ENCODE measurements at places on chromosomes 5 and 9.
A peak's percentile ranks its signal among the peaks of the same experiment; 100 is the strongest.

DNA sequence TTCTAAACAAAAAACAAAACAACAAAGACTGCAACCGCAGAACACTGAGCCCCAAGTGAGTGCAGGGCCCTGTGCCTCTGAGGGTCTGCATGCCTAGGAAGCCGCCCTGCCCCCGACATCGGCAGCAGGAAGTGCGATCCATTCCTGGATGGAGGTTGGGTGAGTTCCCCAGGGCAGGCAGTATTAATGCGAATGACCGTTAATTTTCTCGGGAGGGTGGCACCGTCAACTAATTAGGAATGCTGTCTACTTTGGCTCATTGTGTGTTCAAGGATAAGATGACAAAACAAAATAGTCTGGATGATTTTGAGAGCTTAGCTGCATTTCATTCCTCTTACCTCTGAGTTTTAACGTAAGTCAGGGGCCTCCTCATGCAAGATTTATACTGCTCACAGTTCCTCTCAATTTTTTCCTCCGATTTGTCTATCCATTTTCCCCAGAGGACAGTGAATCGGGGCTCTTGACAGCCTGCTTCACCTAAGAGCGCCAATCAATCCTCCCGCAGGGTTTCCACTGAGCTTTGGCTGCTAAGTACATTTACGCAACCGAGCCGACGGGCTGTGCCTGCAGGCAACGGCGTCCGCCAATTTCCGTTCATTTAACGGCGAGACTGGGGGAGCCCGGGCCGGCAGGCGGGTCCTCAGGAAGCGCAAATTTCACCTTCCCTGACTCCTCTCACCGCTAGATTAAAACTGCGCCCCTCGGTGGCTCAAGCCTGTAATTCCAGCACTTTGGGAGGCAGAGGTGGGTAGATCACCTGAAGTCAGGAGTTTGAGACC is 2.9 kb upstream of the NXNL2 start:
- no peak for DNase-seq

DNA sequence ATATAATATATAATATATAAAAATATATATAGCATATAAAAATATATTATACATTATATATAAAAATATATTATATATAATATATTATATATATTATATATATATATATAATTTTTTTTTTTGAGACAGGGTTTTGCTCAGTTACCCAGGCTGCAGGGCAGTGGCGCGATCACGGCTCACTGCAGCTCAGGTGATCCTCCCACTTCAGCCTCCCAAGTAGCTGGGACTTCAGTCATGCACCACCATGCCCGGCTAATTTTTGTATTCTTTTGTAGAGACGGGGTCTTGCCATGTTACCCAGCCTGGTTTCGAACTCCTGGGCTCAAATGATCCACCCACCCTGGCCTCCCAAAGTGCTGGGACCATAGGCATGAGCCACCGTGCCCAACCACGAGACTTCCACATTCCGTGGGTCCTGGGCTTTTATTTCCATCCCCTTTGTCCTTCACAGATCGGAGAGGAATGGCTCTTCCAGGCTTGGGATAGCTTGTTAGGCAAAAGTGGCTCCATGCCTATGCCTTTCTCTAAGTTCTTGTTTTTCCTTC is 62.0 kb upstream of the IER5L start:
- DNase-seq, result no peak

- no peak for DNase-seq
Measured at GRCh38 chr5:128014578-128014977, 69.0 kb upstream of the SLC12A2 start.

DNA sequence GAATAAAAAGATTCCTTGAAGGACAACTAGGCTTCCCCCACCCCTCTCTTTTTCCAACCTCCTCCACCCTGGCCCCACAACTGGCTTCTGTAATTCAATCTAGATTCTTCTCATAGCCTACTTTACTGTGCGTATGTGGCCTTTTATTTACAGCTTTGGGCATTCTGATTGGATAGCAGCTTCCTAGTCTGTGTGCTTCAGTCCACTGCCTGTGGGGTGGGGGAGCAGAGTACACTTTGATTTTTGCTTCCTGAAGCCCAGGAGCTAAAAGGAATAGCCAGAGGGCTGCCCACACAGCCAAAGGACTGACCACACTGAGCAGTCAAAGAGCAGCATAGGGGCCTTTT is 30.4 kb downstream of the RUSC2 start:
- DNase-seq, result no peak

- no peak for DNase-seq
Measured at GRCh38 chr5:38752622-38753021, 93.2 kb upstream of the OSMR start.

DNA sequence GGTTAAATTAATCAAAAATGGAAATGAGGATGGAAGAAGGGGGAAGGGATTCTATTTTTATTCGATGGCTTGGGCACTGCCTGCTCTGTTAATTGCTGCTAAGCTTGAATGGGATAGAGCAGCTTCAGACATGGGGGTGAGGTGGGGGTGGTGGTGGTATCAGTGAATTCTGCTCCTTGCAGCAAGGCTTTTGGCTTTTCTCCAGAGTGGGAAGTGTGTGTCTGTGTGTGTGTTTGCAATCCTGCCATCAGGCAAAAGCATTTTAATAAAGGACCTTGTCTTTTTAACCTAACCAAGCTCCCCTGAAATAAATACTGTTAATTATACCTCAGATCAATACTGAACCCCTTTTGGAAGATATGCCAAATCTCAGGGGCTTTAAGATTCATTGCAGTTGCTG is 110.9 kb upstream of the GPR151 start:
- DNase-seq, result no peak

GRCh38 chr9:31065691-31066090 is 1318.8 kb upstream of the ACO1 start:
- DNase-seq, result no peak

- no peak for DNase-seq
Measured at GRCh38 chr9:4849369-4849768, 56.6 kb downstream of the RCL1 start.

DNA sequence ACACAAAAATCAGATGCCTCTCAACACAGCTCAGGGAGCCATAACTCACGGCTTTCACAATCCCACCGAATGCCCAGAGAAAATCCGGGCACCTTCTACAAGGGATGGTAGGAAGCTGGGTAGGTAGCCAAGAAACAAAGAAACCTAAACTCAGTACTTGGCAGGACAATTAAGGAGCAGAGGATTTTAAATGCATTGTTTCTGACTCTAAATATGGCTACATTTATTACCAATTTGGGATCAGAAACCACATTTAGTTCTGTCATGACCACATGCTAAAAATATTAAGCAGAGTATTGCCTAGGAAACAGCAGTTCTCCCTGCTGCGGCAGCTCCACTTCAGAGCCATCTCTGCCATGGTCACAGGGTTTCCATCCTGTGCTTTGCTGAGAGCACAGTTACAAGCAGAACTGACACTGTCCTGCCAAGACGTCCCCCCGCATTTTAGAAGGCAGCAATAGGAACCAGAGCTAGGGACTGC is 57.5 kb downstream of the SIL1 start:
- no peak for DNase-seq

DNA sequence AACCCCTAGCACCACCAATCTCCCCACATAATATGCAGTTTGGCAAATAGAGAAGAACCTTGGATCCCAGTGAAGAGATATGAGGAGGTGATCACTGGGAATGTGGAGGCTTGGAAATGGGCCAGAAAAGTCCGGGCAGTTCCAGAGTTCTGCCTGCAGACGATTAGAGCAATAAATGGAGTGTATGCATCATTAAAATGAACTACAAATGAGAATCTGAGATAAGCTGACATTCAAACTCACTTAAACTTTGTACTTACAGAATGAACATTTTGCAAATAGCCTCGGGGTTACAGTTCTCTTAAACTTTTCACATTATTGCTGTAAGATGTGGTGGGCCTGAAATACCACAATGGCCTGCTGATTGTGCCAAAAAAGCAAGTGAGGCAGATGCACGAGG is 23.0 kb upstream of the LHFPL2 start:
- DNase-seq, result no peak

DNA sequence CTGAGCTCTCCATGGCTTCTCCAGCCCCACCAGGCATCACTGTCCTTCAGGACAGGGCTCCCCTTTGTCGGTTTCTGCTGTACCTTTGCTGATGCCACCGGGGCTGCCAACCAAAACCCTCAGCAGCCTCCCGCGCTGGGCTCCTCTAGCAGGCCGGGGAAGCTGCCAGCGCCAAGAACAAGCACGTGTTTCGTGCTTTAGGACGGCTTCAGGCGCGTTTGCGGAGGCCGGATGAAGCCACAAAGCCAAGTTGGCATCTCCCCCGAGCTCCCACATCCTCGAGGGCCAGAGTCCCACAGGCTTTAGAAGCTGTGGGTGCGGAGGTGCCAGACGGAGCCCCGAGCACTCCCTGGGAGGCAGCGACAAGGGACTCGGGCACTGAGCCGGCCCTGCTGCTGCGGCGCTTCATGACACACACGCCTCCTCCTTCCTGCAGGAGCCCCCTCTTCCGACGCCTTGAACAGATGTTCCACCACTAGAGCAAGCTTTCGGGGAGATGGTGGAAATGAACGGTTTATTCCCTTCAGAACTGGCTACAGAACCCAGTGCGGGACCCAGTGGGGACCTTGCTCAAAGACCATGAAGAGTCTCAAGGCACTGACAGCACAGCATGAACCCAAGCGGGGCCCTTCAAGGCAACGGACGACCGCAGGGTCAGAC is 36.7 kb downstream of the SARDH start:
- DNase-seq, result no peak

DNA sequence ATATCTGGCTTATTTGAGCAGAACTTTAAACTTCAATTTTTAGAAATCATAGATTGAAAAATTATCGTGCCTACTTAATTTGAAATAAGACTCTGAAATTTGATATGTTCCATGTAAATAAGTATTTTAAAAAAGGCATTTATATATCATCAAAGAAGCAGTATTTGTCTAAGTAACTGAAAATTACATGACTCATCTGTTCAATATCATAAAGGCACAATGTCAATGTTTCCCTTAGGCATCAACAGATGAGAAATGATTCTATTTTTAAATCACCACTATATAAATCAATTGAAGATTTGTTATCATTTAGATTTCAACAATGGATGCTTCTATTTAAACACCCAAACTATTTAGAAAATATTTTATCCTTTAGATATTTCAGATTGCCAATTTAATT is 142.9 kb upstream of the POU5F2 start:
- no peak for DNase-seq

- peak; percentile 89 for DNase-seq
Measured at GRCh38 chr5:135157421-135158313, 123.6 kb upstream of the PITX1 start.

GRCh38 chr9:95025213-95026147 is 292.0 kb downstream of the FANCC start:
- no peak for DNase-seq

DNA sequence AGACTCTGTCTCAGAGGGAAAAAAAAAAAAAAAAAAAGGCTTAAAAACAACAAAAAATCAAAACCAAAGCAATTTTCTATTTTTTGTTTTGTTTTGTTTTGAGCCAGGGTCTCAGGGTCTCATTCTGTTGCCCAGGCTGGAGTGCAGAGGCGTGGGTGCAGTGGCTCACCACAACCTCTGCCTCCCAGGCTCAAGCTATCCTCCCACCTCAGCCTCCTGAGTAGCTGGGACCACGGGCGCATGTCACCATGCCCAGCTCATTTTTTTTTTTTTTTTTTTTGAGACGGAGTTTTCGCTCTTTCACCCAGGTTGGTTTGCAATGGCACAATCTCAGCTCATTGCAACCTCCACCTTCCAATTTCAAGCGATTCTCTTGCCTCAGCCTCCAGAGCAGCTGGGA is 5.7 kb downstream of the STK10 start:
- no peak for DNase-seq

GRCh38 chr9:95721061-95721531 is 154.4 kb upstream of the ERCC6L2 start:
- no peak for DNase-seq

- no peak for DNase-seq
Measured at GRCh38 chr5:61734966-61735365, 402.9 kb downstream of the ZSWIM6 start.

GRCh38 chr5:111553868-111554267 is 41.5 kb upstream of the STARD4 start:
- no peak for DNase-seq

DNA sequence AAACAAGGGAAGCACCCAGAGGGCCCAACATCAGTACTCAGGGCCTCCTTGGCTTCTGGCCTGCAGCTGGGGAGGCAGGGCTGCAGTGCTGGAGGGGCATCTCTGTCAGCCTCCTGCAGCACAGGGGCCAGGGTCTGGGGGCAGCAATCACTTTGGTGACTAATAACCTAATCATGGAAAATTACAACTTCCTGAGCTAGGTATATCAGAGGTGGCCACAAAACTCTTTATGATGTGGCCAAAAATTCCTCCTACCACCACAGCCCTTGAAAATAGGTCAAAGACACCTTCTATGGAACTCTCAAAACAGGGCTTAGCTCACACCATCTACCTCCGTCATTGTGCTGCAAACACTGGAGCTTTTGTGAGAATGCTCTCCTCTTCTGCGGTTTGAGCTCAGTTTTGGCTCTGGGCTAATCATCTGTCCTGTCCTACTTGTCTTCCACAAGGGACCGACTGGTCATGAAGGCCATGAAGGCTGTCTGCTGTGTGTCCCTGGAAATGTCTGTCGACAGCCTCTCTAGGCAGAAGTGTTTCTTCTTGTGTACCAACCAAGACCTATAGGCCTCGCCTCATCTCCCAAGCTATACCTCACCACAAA is 28.6 kb downstream of the CSF2 start:
- DNase-seq, result no peak

GRCh38 chr9:89984214-89984613 is 379.4 kb downstream of the GADD45G start:
- DNase-seq, result no peak

GRCh38 chr9:115099901-115100300 is 18.1 kb downstream of the TNC start:
- no peak for DNase-seq

DNA sequence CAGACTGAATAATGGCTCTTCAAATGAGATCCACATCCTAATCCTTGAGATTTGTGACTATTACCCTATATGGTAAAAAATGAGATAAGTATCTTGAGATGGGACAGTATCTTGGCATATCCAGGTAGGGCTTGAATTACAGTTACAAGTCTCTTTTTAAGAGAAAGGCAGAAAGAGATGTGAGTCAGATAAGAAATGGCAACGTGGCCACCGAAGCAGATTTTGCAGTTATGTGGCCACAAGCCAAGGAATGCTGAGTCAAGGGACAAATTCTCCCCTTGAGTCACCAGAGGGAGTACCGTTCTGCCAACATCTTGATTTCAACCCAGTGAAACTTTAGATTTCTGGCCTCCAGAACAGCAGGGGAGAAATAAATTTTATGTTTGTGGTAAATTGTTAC is 1983.0 kb upstream of the C9orf72 start:
- no peak for DNase-seq

DNA sequence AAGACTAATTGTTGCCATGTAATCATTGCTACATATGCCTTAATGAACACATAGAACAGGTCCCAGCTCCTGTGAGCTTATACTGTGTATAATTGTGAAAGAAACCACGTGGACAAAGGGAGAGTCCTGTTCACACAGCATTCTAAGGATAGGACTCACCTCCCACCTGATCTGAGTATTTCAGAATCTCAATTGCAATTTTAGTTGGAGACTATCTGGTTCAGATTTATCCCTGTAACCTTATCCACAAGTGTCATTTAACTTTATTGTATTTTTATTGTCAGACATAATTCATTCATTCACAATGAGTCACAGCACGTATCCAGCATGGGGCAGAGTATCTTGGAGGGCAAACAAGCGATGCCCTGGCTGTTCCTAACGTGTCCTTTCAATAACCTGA is 448.3 kb downstream of the NTRK2 start:
- no peak for DNase-seq

GRCh38 chr5:134647750-134648424 is 698 bp upstream of the SEC24A start:
- DNase-seq, result peak; percentile 43
